ENCODE measurements at places on chromosomes 2 and 18. TPM values are rescaled to one million over a fixed set of nuclear protein-coding genes. Genes with fewer than 3 reads are reported as not detected.
A peak's percentile ranks its signal among the peaks of the same experiment; 100 is the strongest.

Gene TMBIM1
- total RNA-seq = 163 TPM

- DNase-seq = no peak
- H3K36me3 ChIP-seq = no peaks in the 10 kb centered on the region
- H3K27me3 ChIP-seq = no peaks in the 10 kb centered on the region
These were observed 15.8 kb downstream of the TSHZ1 start for GRCh38 chr18:75226286-75226955.

DNA sequence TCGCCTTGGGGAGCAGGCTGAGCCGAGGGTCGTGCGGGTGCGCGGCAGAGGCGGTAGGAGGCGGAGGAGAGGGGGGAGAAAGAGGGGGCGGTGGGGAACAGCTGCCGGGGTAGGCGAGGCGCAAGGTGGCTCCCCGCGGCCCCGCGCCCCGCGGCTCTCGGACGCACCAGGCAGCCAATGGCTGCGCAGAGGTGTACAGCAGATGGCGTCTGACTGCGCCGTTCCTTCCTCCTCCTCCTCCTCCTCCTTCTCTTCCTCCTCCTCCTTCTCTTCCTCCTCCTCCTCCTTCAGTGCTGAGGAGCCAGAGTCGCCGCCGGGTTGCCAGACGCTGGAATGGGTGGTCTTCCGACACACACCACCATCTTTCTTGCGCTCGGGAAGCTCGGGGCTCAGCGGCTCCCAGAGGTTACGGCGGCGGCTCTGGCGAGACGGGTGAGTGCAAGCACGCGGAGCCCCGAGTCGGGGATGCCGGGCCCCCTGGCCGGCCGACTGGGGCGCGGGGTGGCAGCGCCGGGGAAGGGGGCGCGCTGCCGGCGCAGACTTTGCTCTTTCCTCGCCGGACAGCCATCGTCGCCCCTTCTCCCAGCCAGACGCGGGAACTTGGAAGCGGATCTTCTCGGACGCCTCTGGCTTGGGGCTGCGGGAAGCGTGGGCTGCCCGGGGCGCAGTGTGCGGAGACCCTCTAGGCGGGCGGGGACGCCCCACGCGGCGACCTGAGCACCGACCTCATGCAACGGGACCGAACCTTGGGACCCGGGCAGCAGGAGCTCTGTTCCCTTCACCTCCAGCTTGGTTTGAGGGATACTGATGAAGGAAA is at the start of gene THSD7B:
Gene THSD7B, plus strand, starts transcription at position 290 of the 817 bp plus-strand sequence. CDS start 116,634 bp downstream, outside the sequence.
- H3K36me3 ChIP-seq = no peaks in the 10 kb centered on the region
- H3K27ac ChIP-seq = no peak within 1 kb of the TSS
- no peak for DNase-seq
- no peaks in the 10 kb centered on the region for H3K27me3 ChIP-seq
- peak within 1 kb of the TSS; percentile 55 for H3K4me3 ChIP-seq
- H3K4me1 ChIP-seq = no peaks in the 10 kb centered on the region

Gene DSG4
- total RNA-seq = not detected

Gene FARSB
- total RNA-seq = 7.6 TPM

Gene CYS1
- total RNA-seq = 19.4 TPM

DNA sequence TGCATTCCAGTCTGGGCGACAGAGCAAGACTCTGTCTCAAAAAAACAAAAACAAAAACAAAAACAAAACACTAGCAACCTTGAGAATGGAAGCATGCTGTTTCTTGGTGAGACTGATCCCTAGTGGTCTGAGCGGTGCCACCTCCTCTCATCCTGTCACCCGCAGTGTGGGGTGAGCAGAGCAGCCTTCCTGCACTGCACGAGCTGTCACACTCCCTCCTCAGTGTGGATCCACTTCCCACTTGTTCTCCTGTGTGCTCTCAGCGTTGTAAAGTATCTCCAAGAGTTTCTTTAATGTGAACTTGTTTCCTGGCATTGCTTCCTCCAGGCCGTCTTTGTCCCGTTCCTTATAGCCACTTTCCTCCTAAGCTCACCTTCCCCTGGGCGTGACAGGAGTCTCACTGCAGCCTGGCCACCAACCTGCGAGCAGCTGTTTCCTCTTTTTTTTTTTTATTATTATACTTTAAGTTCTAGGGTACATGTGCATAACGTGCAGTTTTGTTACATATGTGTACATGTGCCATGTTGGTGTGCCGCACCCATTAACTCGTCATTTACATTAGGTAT is 220.5 kb downstream of the FAM210A start:
- no peak for DNase-seq
- H3K4me1 ChIP-seq = peaks cover 2% of the 10 kb centered on the region
- H3K4me3 ChIP-seq = no peak overlapping the region
- no peak overlapping the region for H3K27ac ChIP-seq

Gene SLC1A4
- total RNA-seq = 19.4 TPM

Data from pancreas (tissue), 10 donors.